Stimulated activated CD8-positive, alpha-beta memory T cell treated with anti-CD3 and anti-CD28 coated beads, Interleukin-15, amount 100 ng/mL, for 4 hours (primary cell): ENCODE measurements at places on chromosomes 7 and 10.

GRCh38 chr10:97570789-97571471 is 1.6 kb upstream of the ANKRD2 start:
- DNase-seq = no peak

GRCh38 chr10:68666280-68666760 is 54.7 kb upstream of the CCAR1 start:
- DNase-seq = no peak

DNA sequence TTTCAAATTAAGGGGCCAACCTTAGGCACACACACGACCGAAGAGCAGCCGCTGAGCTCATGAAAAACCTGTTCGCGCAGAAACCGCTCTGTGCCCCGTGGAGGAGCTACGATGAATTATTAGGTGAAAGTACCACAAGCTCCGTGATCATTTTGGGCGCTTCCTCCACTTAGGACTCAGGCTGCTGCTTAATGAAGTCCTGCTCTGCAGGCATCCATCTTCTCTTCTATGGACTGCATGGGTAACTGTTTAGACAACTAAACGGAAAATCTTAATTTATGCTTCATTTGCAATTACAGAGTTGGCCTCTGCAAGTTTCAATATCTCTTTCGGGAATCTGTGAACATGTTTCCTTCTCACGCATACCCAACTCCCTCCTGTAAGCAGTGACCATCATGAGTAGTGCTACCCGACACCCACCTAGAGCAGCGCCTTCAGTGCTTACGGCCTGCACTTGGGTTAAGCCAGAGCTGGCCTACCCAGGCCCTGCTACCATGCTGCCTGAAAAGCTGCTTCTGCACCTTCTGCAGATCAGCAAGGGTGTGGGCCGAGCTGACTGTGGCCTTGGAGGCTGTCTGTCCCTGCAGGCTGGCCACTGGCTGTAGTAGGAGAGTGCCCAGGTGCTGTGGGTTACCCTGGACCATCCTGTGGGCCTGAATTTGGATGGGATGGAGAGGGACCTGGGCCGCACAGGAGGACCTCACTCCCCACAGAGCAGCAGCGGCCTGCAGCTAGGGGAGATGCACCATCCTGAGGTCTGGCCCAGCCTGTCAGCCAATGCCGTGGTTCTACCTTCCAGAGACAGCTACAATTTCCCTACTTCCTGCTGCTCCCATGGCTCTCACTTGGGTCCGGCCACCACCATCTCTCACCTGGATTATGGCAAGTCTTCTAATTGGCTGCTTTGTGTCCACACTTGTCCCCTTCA is 36.0 kb downstream of the GNA12 start:
- no peak for DNase-seq

GRCh38 chr7:74561898-74562613 is 95.5 kb upstream of the GTF2I start:
- DNase-seq = no peak

- no peak for DNase-seq
These were observed 517 bp downstream of the SRGN start for GRCh38 chr10:69088471-69088769.

DNA sequence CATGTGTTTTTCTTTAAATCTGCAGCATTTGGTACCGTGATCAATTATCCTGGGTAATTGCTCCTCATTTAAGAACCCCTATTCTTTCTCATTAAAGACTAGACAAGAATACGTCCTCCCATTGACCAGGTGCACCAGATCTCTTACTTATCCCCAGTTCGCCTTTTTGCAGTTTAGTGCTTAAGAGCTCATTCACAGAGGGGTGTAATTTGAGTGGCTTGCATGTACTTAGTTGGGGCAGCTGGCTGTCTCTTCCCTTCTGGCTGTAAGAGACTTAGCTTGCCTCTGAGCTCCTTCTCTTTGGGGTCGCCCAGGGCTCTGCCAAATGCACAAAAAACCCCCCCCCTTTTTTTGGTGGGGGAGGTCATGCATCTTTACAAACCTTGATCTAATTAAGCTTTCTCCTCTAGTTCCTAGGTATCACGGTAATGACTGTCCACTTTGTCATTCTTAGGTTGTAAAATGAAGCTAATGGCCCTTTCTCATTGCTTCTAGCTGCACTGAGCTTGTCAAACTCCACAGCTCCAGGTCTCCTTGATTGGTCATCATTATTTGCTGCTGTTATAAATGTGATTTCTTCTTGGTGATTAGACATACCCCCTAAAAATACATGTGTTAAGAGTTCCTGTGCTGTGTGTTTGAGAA is 26.3 kb downstream of the GAD2 start:
- DNase-seq = no peak

DNA sequence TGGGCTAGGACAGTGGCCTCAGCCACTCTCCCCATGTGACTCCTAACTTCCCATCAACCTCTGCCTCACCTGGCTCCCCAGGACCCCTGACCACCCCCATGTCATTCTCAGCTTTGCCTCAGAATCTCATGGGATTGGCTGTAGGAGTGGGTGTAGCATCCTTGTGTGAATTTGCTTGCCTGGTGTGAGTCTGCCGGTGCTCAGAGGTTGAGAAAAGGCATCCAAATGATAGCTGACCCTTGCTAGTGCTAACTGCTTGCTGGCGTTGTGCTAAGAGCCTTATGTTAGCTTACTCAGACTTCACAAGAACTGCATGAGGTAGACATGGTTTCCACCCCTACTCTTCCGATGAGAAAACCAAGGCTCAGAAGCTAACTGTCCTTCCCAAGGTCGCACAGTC is 74.2 kb downstream of the COL13A1 start:
- no peak for DNase-seq

GRCh38 chr7:3112479-3113134 is 68.9 kb upstream of the CARD11 start:
- no peak for DNase-seq

- no peak for DNase-seq
These were observed 217.3 kb downstream of the SNX10 start for GRCh38 chr7:26508917-26509316.

DNA sequence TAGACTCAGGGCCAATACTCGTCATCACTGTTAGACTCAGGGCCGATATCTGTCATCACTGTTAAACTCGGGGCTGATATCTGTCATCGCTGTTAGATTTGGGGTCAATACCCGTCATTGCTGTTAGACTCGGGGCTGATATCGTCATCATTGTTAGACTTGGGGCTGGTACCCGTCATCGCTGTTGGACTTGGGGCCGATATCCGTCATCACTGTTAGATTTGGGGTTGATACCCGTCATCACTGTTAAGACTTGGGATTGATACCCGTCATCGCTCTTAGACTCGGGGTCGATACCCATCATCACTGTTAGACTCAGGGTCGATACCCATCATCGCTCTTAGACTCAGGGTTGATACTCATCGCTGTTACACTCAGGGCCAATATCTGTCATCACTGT is 56.5 kb downstream of the BEND7 start:
- DNase-seq = no peak

- no peak for DNase-seq
These were observed 137.6 kb downstream of the ZNF467 start for GRCh38 chr7:149635561-149636329.

GRCh38 chr10:44016589-44017482 is 368.1 kb downstream of the CXCL12 start:
- DNase-seq = no peak

DNA sequence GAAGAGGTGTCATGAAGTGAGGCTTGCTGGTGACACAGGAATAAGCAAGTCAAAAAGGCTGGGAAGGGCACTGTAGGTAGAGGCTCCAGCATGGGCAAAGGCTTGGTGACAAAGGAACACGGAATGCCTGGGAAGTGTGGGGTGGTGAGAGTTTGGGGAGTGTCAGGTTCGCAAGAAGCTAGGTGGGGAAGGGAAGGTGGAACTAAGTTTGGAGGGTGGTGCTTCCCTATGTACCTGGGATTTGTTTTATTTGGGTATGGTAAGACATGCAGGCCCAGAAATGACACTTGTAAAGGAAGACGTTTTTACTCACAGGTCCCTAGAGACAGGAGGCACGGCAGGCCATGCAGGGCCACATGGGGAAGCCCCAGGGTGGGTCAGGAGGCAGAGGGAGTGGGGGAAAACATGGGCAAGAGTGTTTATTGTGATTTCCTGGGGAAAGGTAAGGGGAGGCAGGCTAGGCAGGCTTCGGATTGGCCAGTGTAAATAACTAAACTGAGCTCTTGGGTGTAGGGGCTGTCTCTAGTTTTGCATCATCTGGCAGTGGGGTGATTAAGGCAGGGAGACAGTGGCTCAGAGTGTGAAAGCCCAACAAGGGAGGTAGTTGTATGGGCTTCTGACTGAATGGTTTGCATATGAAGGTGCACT is 52.1 kb downstream of the SH2D4B start:
- no peak for DNase-seq
